ENCODE measurements at places on chromosomes 12 and 14.

- DNase-seq: no peak
These were observed 5.4 kb downstream of the CRACR2A start for GRCh38 chr12:3747543-3747942.

DNA sequence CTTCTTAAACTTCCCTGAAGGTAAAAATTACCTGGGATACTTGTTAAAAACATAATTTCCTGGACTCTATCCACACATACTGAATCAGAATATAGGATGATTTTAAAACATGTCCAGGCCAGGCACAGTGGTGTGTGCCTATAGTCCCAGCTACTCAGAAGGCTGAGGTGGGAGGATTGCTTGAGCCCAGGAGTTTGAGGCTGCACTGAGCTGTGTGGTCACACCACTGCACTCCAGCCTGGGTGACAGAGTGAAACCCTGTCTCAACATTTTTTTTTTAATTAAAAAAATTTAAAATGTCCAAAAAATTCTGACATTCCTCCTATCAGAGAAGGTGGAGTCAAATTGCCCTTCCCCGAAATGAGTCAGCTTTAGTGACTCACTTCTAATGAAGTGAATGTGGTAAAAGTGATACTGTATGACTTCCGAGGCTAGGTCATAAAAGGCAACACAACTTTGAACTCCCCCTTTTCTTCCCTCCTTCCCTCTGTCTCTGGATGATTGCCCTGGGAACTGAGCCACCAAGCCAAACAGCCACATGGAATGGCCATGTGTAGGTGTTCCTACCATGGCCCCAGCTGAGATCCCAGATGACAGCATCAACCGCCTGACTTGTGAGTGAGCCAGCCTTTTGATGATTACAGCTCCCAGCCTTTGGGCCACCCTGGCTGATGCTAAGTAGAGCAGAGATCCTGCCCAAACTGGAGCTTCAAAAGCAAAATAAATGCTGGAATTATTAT is 36.3 kb downstream of the LIMA1 start:
- no peak for DNase-seq

DNA sequence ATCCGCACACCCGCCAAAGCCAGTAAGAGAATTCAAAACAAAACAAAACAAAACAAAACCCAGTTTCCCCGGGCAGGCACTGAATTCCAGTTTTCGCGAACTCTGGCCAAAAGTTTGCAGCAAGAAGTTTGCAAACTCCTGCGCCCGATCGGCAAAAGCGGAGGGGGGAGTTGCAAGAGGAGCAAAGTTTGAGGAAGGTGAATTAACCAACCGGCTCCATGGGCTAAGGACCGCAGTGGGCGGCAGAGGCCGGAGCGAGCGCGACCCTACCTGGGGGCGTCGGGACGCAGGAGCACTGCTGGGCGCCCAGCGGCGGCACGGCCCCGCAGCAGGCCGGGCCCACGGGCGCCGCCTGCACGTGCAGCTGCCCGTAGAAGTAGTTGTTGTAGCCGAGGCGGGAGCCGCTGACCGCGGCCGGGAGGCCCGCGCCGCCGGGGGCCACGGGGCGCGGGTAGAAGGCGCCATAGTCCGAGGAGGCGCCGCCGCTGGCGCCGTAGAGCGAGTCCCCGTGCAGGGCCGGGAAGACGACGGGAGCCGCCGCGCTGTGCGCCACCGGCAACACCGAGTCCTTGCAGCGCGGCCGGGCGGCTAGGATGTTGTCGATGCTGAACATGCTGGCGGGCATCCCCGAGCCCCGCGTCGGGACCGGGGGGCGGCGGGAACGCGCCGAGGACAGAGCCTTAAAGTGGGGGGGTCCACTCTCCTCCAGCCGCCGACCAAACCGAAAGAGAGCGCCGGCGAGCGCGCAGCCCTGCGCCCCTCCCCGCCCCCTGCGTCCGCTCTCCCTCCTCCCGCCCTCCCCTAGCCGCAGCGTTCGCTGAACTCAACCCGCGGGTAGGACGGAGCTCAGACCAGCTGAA is at the start of gene GSC:
Gene GSC (minus strand): TSS at position 723 of the 860 bp plus-strand sequence. CDS start 98 bp downstream, at position 625.
- no peak for DNase-seq

GRCh38 chr14:57066887-57067513 is 201.7 kb downstream of the EXOC5 start:
- DNase-seq: peak; percentile 16

DNA sequence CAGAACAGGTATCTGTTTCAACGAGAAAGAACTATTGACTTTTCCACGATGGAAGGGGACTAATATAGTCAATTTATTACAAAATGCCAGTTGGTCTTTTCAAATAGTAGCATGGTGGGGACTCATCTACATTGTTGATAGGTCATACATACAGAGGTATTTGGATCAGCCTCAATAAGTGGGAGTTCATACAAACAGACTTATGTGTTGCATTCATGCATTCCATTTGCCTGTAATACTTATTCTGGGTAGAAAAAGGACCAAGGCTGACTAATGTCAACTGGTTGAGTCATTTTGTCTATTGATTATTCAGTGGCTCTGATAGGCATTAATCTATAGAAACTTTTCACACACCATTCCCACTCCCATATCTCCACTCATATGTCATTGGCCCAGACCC is 41.5 kb upstream of the GLIPR1 start:
- DNase-seq: no peak

DNA sequence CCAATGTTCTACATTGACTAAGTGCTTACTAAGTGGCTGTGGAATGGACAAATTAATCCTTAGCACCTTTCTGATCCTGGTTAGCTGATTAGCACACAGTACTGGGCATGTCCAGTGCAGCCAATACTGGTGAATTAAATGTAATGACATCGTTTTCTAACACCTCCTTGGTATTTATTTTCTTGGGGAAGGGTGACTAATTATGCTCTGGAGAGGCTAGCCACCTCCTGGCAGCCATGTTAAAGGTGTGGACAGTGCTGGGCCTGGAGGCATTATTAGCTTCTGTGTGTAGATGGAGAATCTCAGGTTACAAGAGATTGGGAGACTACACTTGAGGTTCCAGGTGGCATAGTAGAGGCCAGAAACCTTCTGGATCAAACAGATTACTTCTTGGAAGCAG is 230.9 kb upstream of the DDHD1 start:
- DNase-seq: no peak

GRCh38 chr14:34993426-34993825 is 10.6 kb downstream of the SRP54 start:
- DNase-seq: no peak

DNA sequence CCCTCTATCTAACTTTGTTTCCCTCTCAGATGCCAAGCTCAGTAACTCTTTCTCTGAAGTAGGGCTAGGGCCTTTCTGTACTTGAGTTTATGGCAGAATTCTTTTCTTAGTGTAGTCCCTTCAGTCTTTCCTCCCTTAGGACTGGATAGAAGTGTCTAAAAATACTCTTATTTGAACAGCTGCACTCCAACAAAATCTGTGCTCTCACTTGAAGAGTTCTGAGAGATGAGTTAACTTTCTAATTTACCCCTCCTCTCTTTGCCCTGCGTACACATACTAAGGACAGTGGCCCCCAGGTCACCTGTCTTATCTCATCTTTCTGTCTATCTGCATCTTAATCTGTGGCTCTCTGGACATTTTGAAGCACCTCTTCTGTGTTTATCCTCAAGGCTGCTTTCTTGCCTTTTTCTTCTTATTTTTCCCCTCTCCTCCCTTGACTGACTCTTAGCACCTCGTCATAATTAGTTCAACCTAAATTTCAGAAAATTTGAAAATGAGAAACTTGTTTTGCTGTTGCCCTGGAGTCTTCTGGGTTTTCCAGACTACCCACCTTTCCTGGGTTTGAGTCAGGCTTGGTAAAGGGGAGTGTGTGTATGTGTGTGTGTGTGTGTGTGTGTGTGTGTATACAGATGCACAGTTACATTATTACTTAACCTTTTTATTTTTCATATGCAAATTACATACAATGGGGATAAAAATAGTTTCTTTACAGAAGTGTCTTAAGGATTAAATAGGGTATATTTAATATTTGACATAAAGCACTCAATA is 23.9 kb downstream of the NCKAP1L start:
- DNase-seq: no peak

GRCh38 chr12:105226219-105226618 is 9.8 kb downstream of the APPL2 start:
- DNase-seq: no peak

DNA sequence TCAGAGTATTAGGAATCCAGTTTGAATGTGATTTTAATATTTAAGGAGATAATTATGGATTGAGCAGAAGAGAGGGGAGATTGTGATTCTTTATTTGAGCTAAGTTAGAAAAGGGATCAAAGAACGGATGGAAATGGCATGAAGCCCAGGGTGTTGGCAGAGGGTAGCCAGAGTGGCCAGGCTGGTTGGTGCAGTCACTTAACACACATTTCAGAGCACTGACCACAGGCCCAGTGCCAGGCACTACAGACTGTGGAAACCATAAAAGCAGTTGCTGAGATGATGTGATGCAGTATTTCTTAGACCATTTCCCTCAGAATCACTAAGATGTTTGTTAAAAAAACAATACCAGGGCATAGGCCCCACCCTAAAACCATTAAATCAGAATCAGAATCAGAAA is 167.7 kb upstream of the AMIGO2 start:
- DNase-seq: no peak

DNA sequence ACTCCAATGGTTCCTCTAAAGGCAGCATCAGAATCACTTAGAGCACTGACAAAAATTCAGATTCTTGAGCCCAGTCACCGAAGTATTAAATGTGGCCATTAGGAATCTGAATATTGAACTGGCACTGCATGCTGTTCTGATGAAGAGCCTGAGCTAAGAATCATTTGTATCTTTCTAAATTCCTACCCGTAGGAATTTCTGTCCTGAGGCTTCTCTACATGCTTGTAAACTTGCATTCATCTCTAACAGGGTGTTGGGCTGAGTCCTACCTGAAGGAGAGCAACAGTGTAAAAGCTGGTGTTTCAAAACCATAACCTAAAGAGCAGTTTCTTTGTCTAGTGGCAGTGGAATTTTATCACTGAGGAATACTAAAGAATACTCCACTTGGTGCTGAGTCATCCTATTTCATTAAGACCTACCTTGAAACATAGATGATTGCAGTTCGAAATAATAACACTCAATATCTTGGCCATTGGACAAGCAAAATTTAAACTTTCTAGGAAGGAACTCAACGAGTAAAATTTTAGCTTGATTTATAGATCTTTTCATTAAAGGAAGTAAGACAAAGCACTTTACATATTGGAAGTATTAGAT is 35.5 kb upstream of the C12orf75 start:
- DNase-seq: no peak

DNA sequence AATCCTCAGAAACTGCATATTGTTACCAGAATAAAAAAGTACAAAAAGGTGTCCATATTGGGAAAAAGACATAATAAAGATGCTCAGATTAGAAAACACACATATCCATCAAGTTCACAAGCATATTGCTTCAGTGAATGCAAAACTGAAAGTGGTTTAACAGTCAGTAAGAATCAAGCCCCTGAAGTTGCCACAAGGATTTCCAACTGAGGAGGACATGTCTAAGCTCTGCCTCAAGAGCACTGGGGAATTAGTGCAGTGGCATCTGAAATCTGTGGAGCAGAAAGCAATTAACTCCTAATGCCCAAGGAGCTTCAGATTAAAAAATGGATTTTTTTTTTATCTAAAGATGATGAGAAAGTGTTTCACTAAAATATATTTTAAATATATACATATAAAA is 113.2 kb downstream of the DENND5B start:
- no peak for DNase-seq

DNA sequence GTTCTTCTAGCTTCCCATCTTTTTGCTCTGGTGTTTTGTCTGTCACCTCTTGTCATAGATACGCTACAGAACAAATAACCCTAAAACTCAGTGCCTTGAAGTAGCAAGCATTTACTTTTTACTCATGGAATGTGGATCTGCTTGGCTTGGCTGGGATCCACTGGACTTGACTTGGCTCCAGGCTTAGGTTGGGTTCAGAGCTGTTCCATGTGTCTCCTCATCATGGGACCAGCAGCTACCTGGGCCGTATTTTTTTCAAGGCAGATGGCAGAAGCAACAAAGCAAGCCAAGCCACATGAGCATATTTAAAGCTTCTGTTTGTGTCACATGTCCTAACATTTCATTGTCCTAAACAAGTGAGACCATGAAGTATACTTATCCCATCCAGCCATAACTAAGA is 48.7 kb upstream of the ATF1 start:
- no peak for DNase-seq

DNA sequence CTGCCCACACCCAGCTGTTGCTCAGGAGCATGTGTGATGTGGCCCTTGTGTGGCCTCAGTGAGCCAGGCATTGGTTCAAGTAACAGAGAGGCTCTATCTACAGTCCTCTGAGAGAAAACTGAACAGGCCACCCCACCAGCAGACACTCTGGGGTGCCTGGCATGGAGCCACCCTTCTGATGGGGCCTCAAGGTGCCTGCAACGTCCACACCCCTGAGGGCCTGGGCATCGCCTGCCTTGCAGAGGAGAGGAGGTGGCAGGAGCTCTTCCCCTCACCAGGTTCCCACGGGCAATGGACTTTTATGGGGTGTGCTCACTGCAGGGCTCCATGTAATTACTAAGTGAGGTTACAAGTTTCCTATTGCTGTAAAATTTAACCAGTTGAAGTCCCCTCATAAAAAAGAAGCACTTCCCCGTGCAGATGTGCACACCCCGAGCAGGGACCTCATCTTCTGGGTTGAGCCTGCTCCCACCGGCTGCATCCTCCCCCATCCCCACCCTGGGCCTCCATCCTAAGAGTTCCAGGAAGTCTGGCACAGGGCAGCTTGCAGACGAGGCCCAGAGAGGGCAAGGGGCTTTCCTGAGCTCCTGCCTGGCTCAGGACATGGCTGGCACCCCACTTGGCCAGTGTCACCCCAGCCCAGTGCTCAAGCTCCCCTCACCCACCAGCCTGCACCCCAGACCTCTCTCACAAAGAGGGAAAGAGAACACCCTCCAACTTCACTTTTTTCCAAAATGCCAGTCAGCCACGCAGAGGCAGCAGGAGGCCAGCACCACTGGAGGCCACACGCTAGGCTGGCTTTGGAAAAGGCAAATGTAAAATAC is 270.4 kb upstream of the RTL1 start:
- no peak for DNase-seq

GRCh38 chr14:76138119-76138757 is 13.5 kb upstream of the GPATCH2L start:
- DNase-seq: no peak

GRCh38 chr14:88521818-88522217 is 33.0 kb downstream of the PTPN21 start:
- DNase-seq: no peak

- no peak for DNase-seq
These were observed 35.8 kb downstream of the FBXO34 start for GRCh38 chr14:55306938-55307589.

DNA sequence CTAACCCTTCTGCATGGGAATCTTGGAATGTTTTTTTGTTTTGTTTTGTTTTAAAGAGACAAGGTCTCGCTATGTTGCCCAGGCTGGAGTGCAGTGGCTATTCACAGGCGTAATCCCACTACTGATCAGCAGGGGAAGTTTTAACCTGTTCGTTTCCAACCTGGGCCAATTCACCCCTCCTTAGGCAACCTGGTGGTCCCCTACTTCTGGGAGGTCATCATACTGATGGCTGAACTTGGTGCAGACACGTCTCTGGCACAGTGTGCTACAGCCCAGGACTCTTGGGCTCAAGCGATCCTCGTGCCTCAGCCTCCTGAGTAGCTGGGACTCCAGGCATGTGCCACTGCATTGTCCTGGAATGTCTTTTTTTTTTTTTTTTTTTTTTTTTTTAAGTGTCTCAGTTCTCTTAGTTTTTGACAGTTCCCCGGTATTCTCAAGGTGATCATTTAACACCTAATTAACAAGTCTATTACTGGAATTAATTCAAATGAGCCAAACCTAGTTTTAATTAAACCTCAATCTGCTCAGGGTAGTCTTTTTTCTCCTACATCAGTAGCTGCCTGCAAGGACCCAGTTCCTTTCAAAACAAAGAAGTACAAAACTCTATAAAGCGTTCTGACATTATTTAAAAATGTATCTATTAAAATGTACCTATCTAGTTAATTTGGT is 49.0 kb upstream of the ISM2 start:
- DNase-seq: no peak

GRCh38 chr14:21723431-21724045 is 49.9 kb upstream of the OR4E1 start:
- DNase-seq: peak; percentile 29

Data from stimulated activated CD4-positive, alpha-beta T cell treated with anti-CD3 and anti-CD28 coated beads, TNF-alpha, amount 100 ng/mL, for 48 hours (primary cell).